ENCODE measurements at places on chromosomes 5 and 9. TPM values are rescaled to one million over a fixed set of nuclear protein-coding genes. Genes with fewer than 3 reads are reported as not detected.

Gene CCDC180
- total RNA-seq: 2.2 TPM

Gene C5orf24
- total RNA-seq: 52.7 TPM

Gene ACTBL2
- total RNA-seq: under 0.01 TPM

Gene FYB1
- total RNA-seq: not detected

Gene LOX
- 40.6 TPM for total RNA-seq

Gene CSF1R
- not detected for total RNA-seq

Gene PCDHB6
- 0.11 TPM for total RNA-seq

Gene WHRN
- 0.34 TPM for total RNA-seq

Gene PCDHGB4
- 11.3 TPM for total RNA-seq

Gene SHB
- 21.0 TPM for total RNA-seq

Gene PCDHA9
- total RNA-seq: 0.09 TPM

Gene HTR4
- not detected for total RNA-seq

Gene PCDHA1
- total RNA-seq: under 0.01 TPM
